SJSA1 (cell line): ENCODE measurements at places on chromosomes 16 and 17. TPM values are rescaled to one million over a fixed set of nuclear protein-coding genes. Genes with fewer than 3 reads are reported as not detected.
A peak's percentile ranks its signal among the peaks of the same experiment; 100 is the strongest.

- no peak for DNase-seq
Measured at GRCh38 chr17:39737760-39738567, at the start of gene GRB7. Gene GRB7 (plus strand): TSS chr17:39737938. CDS start chr17:39742302, 4,364 bp downstream.

GRCh38 chr16:1308036-1308976, 1.1 kb upstream of the UBE2I start:
- DNase-seq, result no peak

DNA sequence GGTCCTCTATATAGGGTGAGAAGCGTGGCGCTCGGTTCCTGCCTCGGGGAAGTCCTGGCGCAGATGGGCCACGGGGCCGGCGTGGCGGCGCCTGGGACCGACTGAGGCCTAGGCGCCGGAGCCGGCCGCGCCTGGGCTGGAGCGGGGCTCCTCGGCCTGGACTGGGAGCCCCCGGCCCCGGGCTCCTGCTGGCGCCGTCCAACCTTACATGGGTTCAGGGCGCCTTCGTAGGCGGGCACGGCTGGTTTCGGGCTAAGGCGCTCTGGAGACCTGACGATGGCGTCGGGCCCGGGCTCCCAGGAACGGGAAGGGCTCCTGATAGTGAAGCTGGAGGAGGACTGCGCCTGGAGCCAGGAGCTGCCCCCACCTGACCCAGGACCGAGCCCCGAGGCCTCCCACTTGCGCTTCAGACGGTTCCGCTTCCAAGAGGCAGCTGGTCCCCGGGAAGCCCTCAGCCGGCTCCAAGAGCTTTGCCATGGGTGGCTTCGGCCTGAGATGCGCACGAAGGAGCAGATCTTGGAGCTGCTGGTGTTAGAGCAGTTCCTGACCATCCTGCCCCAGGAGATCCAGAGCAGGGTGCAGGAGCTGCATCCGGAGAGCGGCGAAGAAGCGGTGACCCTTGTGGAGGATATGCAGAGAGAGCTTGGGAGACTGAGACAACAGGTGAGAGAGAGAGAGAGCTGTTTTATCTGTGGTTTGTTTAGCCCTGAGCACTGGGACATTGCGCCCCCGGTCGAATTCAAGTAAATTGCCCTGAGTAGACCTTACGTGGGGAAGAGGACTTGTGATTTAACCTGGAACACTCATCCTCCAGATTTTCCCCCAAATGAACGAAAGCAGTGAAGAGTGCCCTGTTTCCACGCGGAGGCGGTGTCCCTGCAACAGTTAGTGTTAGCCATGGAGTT, 504 bp downstream of the ZNF263 start:
- DNase-seq, result no peak

- no peak for DNase-seq
Measured at GRCh38 chr17:60590070-60590469, 9.9 kb upstream of the PPM1D start.

DNA sequence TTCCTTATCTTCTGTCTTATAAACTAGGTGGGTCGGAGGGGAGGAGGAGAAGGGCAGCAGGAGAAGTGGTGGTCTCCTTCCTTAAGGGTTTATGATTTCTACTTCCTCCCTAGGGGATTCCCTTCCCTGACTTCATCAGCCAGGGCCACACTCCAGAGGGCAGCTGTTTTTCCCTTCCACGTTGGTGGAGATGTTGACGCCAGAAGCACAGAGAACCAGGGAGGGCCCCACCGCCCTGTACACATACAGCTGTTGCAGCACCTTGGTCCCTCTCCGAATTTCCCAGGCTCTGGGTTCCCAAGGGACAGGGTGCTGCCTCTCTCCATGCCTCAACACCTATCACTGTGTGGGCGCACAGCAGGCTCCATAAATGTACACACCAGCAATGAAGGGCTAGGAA, 5.6 kb upstream of the SLC6A4 start:
- DNase-seq, result no peak

- no peak for DNase-seq
Measured at GRCh38 chr17:76593959-76594358, 8.3 kb upstream of the ST6GALNAC2 start.

DNA sequence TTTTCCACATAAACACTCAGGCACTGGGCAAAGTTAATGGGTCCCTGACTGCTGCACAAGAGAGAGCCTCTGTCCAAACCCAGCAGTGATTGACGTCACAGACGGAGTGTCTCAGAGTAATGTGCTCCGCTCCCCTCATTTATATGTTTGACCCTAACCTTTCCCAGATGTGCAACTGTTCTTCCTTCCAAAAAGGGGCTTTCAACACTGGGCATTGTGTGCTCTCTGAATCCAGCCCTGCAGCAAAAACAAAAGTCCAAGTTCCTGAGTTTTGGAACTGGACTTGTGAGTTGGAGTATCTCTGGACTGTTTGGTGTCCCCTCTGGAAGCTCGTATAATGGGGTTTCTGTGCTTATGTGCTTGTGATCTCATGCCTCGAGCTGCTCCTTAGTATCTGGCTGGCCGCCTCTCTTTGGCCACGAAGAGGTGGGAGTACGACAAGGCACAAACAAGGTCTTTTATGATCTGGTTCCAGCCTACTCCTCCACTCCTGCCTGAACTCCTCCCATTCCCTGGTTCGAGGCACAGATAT, 76.4 kb upstream of the SMIM36 start:
- DNase-seq, result no peak

DNA sequence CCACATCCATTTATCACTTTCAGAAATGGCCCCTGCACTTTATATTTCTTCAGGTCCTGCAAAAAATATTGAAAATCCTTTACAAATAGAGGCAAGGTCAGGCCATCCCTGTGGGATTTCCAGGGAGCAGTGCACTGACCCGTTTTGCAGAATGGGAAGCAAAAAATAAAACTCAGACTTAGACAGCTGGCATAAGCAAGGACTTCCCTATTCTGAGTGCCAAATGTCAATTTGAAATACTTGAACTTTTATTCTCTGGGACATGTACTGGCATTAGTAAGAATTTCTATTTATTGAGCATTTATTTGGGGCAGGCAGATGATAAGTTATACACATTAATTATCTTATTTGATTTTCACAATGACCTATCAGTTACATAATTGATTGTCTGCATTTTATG, 32.4 kb downstream of the PRKCB start:
- no peak for DNase-seq

- no peak for DNase-seq
Measured at GRCh38 chr17:79201536-79202227, 127.1 kb downstream of the ENGASE start.

GRCh38 chr17:42561897-42562387, at the start of gene COASY:
Gene COASY (plus strand): TSS chr17:42562148. CDS start chr17:42562623, 475 bp downstream.
- peak; percentile 97 for DNase-seq

GRCh38 chr16:84579936-84580335, 37.9 kb downstream of the COTL1 start:
- DNase-seq, result no peak

DNA sequence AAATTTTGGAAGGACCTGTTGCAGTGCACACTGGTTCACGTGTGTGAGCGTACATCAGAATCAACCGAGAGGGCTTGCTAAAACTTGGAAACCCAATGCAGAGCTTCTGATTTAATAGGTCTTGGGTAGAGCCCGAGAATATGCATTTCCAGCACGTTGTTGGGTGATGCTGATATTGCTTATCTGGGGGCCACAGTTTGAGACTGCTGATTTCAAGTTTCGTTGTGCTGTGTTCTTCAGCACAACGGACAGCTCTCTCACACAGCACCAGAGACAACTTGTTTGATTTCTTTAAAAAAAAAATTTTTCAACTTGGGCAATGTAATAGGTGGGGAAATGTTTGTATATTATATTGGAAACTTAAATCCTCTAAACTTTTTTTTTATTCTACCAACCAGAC, 9.4 kb downstream of the OR4D2 start:
- DNase-seq, result no peak

- no peak for DNase-seq
Measured at GRCh38 chr17:82865274-82865673, 25.5 kb upstream of the ZNF750 start.

DNA sequence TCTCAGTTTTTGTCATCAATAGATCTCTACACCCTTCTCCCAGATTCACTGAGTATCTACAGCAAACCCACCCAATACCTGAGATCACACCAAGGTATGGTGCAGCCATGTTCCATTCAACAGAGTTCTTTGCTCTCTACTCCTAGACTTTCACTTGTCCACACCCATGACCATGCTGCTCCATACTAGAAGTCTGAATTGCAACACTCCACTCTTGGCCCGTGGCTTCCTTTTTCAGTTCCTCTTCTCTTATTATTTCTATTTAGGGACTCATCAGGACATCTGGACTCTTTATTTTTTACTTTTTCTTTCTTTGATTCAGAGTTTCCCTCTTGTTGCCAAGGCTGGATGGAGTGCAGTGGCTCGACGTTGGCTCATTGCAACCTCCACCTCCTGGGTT, 37.1 kb downstream of the YWHAE start:
- DNase-seq, result no peak

The HLF gene
- 0.08 TPM in 1 of 2 replicates, not detected in the other for total RNA-seq

The XYLT2 gene
- 27.7 and 41.8 TPM in 2 replicates for total RNA-seq

The MYL4 gene
- 2.2 TPM in 1 of 2 replicates, not detected in the other for total RNA-seq

The TACO1 gene
- total RNA-seq, result 23.7 and 30.6 TPM in 2 replicates

The TMC5 gene
- not detected in 2 replicates for total RNA-seq

The GJD3 gene
- not detected in 2 replicates for total RNA-seq
